ENCODE measurements at places on chromosomes 6 and 20. TPM values are rescaled to one million over a fixed set of nuclear protein-coding genes. Genes with fewer than 3 reads are reported as not detected.
A peak's percentile ranks its signal among the peaks of the same experiment; 100 is the strongest.

Gene ZBTB24
- 4.6 TPM for total RNA-seq

Gene CYP39A1
- 0.94 TPM for total RNA-seq

- DNase-seq: no peak
These were observed 315.1 kb downstream of the EPHA7 start for GRCh38 chr6:93104195-93104817.

DNA sequence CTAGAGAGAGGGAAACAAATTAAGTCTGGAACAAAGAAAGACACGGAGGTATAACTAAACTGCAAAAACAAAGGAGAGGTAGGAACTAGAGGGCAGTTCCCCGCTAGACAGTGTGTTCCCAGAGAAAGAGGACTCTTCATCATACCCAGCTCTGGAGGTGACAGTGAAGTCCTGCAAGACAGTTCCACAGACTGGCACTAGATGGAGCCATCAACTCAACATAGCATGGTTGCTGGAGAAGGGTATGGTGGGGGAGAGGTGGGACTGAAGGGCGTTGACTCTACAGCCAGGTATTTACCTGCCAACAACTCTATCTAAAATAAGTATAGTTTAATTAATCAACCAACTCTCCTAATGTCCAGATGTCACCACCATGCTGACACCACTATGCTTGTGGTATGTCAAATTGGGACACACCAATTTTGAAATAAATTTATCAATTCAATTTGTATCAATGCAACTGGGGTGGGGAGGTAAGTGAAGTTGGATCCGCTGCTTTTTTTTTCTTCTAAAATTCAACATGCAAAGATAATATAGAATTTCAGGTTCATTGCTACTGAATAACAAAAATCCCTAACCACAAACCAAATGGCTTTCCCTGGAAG lies 9.7 kb downstream of the BACH2 start:
- peak; percentile 63 for DNase-seq

GRCh38 chr6:159301277-159301676 lies 132.1 kb downstream of the FNDC1 start:
- DNase-seq: no peak

DNA sequence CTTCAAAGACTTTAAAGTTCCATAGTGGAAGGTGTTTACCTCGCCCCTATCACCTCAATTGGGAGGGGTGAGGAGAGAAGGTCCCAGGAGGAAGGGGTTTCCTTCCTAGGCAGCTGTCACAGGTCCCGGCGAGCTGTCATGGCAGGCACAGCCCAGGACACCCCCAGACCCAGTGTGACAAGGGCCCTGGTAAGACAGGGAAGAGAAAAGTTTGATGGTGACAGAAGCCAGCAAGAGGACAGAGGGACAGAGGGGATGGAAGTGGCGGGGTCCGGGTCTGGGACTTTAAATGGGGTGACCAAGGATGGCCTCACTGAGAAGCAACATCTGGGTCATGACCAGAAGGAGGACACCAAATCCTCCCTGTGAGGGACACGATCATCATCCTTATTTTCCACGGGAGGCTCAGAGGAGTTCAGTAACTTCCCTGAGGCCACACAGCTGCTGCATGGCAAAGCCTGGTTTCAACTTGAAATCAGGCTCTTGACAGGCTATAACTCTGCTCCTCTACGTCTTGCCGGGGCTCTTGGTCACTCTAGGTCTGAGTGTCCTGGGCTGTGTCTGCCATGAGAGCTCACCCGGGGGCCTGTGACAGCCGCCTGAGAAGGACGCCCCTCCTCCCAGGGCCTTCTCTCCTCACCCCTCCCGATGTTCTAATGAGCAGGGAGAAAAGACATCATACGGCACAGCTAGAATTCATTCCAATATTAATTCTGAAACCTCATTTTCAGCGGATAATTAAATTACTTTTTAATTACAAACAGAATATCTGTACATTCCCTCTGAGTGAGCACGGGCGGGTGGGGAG lies 222.2 kb downstream of the PREX1 start:
- no peak for DNase-seq

DNA sequence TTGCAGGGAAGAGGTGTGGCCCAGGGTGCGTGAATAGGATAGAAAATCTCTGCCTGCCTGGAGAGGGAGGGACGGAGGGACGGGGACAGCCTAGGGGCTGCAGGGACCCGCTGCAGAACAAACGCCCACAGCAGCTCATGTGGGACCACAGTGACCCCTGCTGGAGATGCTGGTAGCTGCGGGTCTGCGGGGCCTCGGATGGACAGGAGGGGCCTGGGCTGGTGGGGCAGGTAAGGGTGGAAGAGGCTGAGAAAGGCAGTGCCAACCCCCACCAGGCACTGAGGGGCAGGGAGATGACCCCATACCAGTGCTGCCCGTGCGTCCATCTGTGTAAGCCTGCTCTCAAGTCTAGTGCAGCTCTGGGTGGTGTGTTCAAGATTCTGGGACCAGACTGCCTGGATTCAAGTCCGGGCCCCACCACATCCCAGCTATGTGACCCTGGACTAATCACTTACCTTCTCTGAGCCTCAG lies 39.4 kb downstream of the KIAA1755 start:
- peak; percentile 93 for DNase-seq

Gene ADTRP
- total RNA-seq: 0.83 TPM

Gene HLA-DQB1
- total RNA-seq: not detected

Gene CASP8AP2
- total RNA-seq: 6.3 TPM

DNA sequence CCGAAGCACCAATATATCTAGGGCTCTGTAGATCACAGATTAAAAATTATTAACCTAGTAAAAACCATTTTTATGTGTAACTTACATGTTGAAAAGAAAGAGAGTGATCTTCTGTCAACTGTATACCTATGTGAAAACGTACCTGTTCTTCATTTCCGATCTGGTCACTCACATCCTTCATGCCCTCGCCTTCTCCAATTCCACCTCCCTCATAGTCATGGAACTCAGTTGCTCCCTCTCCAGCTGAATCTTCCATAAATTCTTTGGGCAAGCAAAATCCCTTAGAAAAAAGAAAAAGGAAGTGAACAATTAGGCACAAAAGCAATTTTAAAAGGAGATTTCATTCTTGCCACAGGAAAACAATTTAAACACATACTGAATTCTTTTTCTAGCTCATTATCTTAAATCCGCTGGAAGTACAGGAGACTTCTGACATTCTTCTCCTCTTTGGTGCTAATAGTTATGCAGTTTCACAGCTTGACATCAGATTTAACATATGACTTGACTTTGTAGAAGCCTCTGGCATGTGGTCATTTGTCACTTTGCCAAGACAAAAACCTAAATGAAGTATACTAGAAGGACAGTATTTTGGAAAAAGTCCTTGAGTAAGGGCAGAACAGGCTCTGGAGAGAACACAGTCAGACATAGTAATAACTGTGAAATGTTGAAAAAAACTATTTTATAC lies 29.5 kb upstream of the LYRM2 start:
- DNase-seq: no peak

DNA sequence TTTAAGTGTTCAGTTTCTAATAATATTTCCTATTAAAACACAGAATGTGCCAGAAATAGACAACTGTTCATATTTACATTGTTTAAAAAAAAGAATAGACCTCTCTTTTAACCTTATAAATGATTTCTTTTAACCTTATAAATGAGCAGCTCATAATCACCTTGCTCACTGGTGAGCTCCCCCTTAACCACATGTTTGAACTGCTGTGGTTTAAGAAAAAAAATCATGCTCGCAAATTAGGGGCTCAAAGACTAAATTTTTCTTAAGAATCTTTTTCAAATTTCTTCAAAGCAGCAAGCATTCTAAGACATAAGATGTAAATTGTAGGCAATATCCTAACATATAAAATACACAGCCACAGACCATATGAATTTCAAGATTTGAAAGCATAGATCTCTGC lies 32.8 kb downstream of the FAM8A1 start:
- DNase-seq: no peak

DNA sequence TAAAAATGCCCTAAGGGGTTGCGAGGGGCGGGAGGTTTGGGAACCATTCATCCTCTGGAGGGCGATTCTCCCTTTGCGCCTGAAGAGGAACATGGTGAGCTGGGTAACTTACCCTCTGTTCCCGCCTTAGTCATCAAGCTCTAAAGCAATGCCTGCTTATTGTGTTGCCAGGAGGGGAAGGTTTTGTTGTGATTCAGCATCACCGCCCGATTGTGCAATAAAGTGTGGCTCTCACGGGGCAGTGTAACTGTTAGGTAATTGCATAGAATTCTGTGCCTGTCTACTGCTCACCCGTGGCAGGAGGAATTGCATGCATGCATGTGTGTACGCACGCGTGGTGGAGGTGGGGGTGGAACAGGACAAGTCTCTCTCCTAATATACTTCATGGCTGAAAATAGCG lies 95.5 kb upstream of the AGPAT4 start:
- peak; percentile 45 for DNase-seq

DNA sequence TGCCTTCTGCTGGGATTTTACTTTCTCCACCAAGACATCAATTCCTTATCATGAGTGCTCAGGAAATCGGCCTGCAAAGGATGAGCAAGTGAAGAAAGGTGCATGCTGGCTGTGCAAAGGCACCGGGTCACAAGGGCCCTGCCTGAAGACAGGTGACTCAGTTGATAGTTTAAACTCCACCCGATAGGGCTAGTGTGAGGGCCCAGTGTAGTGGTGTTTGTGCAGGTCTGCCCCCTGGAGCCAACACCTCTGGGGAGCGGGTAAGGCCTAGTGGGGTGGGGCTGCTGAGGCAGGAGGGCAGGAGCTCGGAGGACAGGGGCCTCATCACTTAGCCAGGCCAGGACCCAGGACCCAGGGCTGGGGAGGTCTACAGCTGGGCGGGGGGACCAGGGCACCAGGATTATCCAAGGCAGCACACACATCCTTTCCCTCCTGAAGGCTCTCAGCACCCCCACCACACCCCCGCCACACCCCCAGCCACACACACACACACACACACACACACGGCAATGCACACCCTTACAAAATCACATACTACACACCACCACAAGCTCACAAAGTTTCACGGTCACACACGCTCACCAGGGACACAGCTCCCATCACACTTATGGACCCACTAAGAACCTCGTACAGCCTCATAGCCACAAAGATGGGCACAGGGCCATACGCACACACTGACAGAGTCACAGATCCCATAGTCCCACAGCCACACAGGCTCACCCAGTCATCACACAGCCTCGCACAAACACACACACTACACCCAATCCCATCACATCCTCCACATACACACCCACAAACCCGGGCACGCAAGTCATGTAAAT lies 75.4 kb downstream of the GRM4 start:
- DNase-seq: no peak

Gene MPIG6B
- total RNA-seq: not detected

Gene TFAP2B
- total RNA-seq: not detected

- no peak for DNase-seq
These were observed 68.6 kb downstream of the GFRAL start for GRCh38 chr6:55395871-55396270.

Gene EPPIN
- total RNA-seq: not detected

DNA sequence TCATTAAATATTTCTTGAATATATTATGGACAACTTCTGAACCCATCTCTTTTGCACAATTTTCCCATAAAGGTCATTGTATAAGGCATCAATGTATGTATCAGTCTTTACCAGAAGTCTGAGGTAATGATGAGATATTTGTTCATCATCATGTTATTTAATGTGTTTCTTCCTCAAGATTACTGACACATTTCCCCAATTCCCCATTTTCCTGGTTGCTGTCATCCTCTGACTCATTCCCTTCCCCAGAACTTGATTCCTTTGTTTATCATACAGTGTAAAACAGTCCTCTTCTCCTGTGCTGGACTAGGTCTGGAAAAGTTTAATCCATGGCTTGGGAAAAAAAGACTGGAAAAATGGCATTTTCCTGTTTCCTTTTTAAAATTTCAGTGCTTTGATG lies 107.9 kb upstream of the FLRT3 start:
- no peak for DNase-seq

DNA sequence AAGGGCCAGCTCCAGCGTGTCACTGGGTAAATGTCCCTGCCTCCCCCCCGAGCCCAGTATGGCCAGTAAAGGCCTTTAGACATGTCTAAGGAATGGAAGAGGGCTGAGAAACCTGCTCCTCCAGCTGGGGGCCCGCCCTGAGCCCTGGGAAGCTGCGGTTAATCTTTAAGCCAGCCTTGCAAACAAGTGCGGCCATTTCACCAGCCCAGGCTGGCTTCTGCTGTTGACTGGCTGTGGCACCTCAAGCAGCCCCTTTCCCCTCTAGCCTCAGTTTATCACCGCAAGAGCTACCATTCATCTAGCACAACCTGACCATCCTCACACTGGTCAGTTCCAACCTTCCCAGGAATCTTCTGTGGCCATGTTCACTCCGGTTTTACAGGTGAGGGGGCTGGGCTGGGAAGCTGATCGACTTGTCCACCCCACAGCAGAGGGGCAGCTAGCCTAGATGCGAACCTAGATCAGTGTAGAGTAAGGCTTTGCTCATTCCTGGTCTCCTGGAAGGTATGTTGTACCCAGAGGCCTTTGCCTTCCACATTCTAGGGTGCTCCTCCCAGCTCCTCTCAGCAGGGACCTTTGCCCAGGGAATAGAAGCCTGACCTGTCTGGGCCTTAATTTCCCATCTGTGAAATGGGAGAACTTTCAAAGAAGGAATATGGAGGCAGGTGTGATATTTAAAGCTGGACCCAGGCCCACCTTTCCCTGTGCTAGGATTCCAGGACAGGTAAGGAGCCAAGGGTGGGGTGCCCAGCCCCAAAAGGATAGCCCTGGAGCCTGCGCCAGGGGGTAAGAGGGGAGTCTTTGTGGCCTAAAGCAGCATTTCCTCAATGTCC lies 1.2 kb upstream of the SRC start:
- peak; percentile 99 for DNase-seq

GRCh38 chr6:149727793-149728498 lies 10.0 kb upstream of the LATS1 start:
- no peak for DNase-seq

Gene BEND6
- not detected for total RNA-seq

GRCh38 chr20:46767127-46767761 lies 57.8 kb downstream of the SLC2A10 start:
- peak; percentile 78 for DNase-seq

DNA sequence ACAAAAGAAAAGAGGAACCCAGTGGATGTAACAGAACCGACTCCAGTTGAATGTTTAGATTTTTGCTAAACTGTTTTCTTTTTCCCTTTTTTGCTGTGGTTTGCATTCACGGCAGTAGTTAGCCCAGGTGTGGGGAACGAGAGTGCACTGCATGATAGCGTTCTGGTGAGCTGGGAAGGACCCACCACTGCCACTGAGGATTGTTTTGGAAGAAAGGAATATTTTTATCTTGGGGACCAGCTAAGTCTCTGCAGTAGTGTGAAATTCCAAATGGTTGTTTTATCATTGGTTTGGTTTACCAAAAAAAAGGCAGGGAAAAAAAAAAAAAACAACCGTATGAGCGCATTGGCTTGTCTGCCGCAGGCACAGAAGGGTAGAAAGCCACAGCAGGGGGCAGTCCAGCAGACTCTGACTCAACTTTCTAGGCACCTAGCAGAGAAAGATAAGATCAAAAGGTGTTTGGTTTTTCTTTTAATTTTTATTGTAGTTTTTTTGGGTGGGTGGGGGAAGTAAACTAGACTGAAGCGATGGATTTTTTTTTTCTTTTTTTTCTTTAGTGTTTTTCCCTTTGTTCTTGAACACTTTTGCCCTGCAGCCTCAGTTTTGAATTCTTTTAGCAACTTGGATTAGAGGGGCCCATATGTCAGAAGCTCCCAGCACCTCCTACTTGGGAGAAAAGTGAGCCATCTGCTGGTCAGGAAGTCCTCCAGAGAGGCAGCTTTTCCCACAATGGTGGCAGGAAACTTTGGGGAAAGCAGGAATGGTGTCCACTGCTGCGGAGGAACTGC lies 13.5 kb upstream of the RAB5IF start:
- DNase-seq: peak; percentile 75

- DNase-seq: no peak
These were observed 51.6 kb upstream of the DACT2 start for GRCh38 chr6:168371185-168371584.

Data from HT-29 (cell line).